Stimulated activated CD8-positive, alpha-beta memory T cell treated with anti-CD3 and anti-CD28 coated beads, Interleukin-2, amount 100 ng/mL, for 1 hour (primary cell): ENCODE measurements at places on chromosomes 12 and 14.

DNA sequence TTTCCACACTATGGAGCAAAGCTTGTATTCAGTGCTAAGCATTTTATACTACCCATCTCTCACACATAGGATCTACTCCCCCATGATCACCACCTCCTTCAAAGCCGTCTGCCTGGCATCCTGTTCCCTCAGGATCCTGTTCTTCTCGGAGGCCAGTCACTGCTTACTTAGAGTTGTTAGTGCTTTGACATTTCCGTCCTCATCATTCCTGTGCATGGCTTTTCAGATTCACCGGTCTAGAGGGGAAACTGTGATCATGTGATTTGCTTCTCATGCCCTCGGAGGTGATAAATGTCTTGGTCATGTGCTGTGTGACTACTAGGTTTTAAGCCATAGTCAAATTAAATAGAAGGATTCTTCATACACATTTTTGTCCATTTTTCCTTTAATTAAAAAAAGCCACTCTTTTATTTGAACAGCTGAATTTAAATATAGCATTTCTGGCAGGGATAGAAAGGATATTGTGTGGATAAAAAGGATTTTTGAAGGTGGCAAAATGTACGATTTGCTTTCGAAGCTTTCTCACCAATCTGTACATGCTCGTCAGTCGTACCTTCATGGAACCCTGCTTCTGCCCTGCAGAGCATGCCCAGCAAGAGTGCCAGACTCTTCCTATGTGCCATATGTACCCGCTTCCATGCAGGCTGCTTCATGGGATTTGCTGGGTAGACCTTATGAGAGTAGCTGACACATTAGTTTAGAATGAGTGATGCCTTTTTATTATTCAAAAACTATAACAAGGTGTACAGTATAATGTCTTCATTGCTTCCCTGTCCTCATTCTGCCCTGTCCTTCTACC lies 53.3 kb downstream of the BMAL2 start:
- DNase-seq, result no peak

GRCh38 chr12:44287545-44287944 lies 451.7 kb downstream of the TMEM117 start:
- no peak for DNase-seq

DNA sequence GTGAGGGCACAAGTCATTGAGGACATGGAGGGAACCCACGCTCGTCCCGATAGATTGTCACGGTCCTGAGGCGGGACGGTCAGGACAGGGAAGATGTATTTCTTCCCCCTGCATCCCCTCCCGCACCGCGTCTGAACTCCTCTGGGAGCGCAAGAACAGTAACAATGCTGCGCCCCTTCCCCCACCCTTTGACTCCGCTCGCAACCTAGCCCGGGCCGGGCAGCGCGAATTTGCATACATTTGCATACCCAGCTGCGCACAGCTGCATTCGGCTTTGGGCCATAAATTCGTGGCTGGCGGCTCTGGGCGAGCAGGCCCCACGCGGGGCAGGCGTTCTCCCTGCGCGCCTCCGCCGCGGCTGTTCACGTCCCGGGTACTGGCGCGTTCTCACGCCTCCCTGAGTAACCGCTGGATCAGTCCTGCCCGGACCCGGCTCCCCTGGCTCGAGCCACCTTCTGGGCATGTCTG lies 29.0 kb upstream of the SMUG1 start:
- DNase-seq, result no peak

DNA sequence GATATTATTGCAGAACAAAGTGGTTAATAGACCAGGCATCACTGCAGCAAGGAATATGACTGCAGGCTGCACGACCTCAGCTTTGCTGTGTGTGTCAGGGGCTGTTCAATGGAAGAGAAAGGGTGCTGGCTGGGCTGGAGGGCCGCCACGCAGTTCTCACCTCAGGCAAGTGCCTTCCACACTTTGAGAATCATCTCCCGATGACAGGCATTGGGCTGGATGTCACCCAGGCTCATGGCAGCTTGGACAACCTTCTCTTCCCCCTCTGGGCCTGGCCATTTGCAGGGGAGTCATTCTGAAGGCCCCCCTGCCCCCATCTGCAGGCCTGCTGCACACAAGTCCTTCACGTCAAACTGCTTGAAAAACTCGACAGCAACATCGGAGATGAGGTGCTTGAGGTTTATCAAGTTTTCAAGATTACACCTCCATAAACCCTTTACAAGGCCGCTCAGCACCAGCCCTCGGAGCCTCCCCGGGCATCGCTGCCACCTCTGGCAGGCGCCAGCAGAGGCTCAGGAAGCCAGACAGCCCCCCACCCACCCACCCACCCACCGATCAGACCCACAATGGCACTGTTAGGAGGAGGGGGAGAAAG lies 165.9 kb upstream of the GSC start:
- DNase-seq, result no peak

- no peak for DNase-seq
Measured at GRCh38 chr12:91978143-91978542, 167.5 kb downstream of the BTG1 start.

- no peak for DNase-seq
Measured at GRCh38 chr12:66196806-66197205, 7.8 kb downstream of the IRAK3 start.

DNA sequence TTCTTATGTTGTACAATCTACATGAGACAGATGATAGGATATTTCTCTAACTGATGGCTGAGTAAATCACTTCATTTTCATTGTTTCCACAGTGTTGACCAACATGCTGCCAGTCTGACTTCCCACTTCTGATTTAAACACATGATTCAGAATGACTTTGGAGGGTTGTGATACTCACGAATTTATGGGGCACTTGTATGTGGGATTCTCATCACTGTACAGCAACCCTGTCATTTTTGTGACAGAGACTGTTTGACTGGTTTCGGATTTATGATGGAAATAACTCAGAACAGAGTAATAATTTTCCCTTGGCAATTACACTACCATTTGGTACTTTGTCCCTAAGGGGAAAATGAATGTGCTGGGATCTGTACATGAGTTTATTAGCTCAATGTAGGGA lies 333.8 kb downstream of the TRHDE start:
- DNase-seq, result no peak

DNA sequence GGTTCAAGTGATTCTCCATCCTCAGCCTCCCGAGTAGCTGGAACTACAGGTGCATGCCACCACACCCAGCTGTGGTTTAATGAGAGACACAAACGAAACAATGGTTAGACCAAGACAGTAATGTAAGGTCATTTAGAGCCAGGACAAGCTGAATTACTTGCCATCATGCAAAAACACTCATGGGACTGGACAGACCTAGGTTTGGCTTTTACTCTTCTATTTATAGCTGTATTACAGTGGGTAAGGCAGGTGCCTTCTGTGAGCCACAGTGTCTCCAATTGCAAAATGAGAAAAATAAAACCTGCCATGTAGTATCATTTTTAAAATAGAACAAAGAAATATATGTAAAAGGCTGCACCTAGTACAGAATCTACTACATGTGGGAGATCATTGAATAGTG lies 513.2 kb downstream of the NELL2 start:
- DNase-seq, result no peak

GRCh38 chr12:101779200-101779599 lies 39.9 kb upstream of the SYCP3 start:
- DNase-seq, result no peak

DNA sequence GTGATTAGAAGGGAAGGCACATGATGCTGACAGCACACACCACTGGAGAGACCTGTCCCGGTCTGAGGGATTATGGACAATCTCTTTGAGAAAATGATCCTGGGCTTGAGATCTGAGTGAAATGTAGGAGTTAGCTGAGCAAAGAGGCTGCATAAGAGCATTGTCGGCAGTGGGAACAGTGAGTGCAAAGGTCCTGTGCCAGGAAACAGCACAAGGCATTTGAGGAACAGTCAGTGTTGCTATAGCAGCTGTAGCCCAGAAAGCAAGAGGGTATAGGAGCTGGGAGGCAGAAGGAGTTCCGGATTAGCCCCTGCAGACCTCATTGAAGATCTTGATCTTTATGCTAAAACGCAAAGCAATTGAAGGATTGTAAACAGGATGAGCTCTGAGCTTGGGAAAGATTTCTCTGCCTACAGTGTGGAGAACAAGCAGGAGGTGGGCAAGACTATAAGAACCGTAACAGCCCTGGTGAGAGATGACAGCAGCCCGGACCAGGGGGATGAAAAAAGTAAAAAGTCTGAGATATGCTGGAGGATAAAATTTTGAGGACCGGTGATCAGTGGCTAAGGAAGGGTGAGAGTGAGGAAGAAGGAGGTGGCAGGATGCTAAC lies 28.5 kb downstream of the CFL2 start:
- DNase-seq, result no peak

- DNase-seq, result no peak
Measured at GRCh38 chr14:74438351-74438915, 12.4 kb upstream of the SYNDIG1L start.

GRCh38 chr12:99959549-99960170 lies 25.1 kb downstream of the ANKS1B start:
- DNase-seq, result no peak

DNA sequence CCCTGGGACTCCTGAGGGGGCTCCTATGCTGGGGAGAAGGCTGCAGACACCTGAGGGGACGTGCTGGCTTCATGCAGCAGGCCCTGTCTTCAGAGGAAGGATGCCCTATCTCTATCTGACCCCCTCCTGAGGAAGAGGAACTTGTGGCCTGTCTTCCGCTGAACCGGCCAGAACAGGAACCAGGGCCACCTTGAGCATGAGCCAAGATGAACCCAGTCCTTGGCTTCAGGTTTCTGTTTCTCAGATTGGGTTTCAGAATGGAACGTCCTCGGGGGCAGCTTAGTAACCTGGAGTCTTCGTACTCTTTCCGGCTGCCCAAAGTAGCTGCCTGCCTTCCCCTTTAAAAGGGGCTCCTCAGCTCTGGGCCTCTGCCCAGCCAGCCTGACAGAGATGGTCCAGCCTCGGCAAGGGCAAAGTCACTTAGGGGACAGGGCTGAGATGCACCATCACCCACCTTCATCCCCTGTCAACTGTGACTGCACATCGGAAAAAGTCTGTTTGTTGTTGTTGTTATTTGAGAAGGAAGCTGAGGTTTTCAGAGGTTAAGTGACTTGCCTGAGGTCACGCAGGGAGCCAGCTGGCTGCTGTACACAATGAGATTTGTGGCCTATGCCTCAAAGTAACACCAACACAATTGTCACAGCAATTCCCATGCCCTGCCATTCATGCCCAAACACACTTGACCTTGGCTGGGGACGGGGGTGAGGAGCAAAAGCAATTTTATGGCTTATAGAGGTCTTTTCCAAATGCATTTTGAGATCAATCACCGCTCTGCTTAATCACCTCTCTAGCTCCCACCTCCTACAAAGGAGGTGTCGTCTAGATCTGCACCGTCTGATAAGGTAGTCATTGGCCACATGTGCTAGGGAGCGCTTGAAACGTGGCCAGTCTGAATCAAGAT lies 13.4 kb downstream of the ASB2 start:
- DNase-seq, result no peak

DNA sequence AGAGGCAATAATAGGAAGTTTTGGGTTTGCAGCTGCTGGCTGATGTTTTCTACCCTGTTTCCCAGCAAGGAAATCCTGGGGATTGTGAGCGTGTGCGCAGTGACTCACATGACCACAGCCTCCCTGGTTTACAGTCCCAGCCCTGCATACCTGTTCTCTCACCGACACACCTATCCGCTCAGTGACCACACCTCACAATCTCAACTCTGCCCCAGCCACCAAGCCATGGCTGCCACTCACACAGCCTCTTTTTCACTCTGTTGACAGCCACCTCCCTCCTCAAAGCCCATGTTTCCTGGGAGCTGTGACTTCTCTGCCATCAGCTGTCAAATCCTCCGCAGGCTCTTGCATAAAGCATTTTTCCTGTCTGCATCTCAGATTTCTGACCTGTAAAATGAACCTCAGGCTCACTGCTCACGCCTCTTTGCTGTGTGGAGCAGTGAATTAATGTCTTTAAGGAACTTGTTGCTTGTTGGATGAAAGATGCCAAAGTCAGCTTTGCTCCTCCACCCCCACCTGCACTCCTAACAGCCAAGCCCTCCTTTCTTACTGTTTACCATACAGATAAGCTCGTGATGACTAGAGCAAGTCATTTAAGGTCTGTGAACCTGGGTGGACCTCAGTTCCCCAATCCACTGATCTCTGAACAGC lies 43.5 kb downstream of the B4GALNT3 start:
- no peak for DNase-seq

GRCh38 chr14:78512021-78512420 lies 341.8 kb downstream of the NRXN3 start:
- no peak for DNase-seq

DNA sequence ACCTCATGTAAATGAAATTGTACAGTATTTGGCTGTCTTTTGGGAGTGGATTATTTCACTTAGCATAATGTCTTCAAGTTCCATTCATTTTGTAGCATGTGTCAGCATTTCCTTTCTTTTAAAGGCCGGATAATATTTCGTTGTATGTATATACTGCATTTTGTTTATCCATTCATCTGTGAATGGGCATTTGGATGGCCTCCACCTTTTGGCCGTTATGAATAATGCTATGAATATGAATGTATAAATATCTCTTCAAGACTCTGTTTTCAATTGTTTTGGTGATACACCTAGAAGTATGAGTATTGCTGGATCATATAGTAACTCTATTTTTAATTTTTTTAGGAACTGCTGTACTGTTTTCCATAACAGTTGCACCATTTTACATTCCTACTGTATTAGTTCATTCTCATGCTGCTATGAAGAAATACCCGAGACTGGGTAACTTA lies 164.9 kb downstream of the DYRK2 start:
- no peak for DNase-seq

DNA sequence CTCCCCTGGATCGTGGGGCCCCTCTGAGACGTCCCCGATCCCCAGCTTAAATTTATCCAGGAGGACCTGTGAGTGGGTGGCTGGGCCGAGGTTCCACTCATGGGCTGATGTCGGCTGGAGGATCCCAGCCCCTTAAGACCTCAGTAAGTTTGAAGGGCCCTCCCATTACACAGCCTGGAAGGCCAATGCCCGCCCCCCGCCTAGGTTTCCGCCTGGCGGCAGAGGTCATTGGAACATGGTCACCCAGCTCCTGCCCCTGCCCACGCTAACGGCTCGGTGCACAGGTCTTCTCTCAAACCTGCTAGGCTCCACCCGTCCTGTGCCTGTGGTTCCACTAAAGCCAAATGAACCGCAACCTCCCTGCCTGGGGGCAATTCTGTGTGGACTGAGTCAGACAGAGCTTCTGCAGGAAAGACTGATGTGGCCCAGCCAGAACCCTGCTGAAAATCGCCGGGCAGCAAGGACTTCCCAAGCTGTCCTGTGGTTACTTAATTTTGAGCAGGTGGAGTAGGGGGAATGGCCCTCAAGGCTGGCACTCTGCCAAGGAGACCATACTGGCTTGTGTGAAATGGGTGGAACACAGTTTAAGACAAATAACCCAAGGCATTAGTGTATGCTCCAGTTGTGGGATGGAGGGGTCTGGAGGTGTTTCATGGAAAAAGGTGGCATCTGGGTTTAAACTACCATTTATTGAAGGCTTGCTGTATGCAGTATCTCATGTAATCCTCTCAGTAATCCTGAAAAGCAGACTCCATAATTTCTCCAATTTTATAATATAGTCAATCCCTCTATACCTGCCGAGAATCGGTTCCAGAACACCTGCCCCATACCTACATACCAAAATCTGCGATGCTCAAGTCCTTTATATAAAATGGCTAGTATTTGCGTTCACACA lies 903 bp upstream of the NT5DC3 start:
- DNase-seq, result no peak

- no peak for DNase-seq
Measured at GRCh38 chr12:132148368-132149045, 4.2 kb downstream of the NOC4L start.

- no peak for DNase-seq
Measured at GRCh38 chr14:70651522-70651921, 9.8 kb downstream of the TTC9 start.
